ENCODE measurements at places on chromosomes 6 and 20.

DNA sequence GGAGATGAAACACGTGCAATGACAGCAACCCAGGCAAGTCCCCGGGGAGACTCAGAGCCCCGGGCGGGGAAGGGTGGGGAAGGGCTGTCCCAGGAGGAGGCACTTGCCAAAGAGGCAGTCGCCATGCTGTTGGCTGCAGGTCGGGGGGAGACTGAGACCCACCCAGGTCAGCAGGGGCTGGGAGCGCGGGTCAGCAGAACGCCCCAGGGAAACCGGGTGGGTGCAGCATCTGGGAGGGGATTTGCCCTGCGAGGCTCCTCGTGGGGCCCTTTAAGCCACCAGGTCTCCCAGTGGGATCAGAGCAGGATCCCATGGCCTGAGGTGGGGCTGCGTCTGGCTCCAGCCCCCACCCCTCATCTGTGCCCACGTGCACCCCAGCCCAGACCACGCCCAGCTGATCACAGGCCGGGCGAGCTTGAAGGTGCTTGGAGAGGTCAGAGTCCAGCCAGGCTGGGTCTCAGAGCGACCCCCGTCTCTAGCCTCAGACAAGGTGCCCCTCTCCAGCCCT, 65.5 kb downstream of the YTHDF1 start:
- no peak for DNase-seq

DNA sequence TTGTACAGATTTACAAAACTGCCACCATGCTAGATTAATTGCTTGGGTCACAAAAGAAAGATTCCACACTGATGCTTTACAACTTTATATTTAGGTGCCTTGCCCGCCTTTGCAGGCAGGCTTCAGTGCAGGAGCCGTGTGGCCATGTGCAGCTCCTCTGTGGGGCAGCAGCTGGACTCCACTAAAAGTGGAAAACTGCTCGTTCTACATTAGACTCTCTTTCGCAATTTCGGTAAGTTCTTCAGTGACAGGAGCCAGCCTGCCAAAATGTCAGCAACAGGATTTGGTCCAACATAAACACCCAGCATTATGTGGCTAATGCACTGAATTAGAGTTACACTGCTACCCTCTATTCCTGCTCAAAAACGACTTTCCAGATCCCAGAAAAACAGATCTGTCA, 174.4 kb upstream of the KCNK16 start:
- DNase-seq = no peak

DNA sequence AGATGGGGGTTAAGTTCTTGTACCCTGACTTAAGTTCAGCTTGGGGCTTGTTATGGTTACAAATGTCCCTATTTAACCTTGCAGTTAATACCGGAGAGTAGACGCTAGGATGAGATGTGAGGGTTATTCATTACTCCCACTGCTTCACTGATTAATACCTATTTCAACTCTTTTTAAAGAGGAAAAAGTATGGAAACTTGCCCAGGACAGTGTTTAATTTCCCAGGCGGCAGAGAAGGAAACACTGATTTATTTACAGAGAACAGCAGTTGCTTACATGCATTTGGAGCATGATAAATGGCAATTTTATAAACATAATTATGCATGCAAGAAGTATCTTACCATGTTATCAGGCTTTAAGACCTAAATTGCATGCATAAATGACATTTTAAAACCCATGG, 137.7 kb downstream of the RCAN2 start:
- DNase-seq = no peak

DNA sequence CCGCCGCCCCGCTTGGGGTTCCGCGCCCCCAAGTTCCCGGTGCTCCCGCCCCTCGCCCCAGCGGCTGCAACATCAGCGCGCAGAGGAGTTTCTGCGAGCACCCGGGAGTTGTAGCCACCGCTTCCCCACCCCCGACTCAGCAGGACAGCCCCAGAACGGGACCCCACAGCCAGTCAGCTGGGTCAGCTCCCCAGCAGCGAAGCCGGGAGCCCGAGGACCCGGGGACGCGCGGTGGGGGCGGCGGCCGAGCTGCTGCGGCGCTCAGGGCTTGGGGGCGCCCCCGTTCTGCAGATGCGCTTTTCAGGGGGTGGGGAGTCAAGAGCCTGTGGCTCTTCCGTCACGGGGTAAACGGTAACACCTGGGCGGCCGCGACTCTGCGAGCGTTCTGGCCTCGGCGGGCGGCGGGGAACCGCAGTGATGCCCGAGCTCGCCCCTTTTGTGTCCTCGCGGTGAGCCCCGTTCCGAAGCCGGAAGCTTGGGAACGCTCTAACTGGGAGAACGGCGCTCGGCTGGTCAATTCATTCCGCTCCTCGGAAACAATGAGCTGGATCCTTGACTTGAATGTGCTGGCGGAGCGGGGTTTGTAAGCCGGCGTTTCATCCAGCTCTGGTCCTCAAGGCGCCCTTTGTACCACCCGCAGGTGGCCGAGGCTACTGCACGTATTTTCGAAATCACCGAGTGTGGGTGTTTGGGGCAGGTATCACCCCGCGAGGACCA, 774 bp downstream of the PLEKHG1 start:
- DNase-seq = peak; percentile 53

GRCh38 chr6:134908906-134909516, 40.9 kb downstream of the ALDH8A1 start:
- DNase-seq = peak; percentile 99

DNA sequence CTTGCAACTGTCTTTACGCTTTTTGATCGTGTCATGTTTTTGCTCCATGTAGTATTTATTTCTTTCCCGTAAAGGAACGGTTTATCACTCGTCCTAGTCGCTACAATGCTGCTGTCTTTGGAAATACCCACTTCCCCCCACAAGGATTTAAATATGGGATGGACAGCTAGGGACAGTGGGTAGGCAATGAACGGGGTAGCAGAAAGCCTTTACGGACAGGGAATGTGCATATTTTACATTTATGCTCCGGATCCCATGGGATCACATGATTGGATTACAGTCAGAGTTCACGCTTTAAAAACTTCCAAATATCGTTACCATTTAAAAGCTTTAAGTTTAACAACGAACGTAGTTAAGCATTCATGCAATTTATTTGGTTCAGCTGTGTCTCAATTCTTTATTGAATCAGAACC, 1.2 kb downstream of the HIVEP1 start:
- DNase-seq = no peak

GRCh38 chr6:107741191-107741680, 82.9 kb downstream of the SCML4 start:
- no peak for DNase-seq
